HS-5 (cell line): ENCODE measurements at places on chromosomes 13 and 19.

- no peak for DNase-seq
These were observed 16.9 kb downstream of the FAM187B start for GRCh38 chr19:35211545-35212230.

GRCh38 chr13:106927421-106927820 is 359.5 kb upstream of the ARGLU1 start:
- no peak for DNase-seq

- DNase-seq, result no peak
These were observed 66.9 kb upstream of the DIAPH3 start for GRCh38 chr13:60230593-60230992.

DNA sequence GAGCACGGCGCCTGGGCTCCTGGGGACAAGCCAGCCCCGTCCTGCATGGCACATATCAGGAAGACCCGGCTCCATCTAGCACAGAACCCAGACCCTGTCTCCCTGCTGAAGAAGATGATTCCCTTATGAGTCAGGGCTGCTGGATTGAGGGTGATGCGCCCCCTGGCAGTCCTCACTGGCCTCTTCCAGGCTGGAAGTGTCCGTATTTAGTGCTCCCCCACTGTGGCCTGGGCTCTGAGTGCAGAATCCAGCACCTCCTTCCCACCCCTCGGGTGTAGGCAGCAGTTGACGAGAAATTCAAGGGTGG is 14.9 kb downstream of the COMP start:
- peak; percentile 29 for DNase-seq

GRCh38 chr19:38975214-38975860 is at the start of gene FBXO17:
TSS of gene FBXO17 (minus strand) at chr19:38975742. CDS start at chr19:38950319, 25,423 bp downstream.
- DNase-seq, result no peak

DNA sequence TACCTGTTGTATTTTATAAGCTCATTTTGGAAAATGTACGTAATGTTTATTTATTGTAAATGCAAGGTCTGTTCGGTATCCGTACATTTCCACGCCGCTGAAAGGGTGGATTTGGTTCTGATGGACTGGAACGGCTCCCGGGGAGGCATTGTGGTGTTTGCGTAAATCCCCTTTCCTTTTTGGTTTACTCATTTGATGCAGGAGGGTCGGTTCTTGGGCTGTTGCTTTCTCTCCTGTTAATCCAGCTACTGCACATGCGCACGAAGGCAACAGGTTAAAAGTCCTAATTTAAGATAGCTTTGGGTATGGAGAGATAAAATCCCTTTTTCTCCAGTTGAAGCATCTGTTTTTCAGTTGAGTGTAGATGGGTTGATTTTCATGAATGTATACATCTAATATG is 224.4 kb downstream of the TM9SF2 start:
- DNase-seq, result no peak

GRCh38 chr13:97394542-97394941 is 39.4 kb upstream of the RAP2A start:
- no peak for DNase-seq

GRCh38 chr19:36420961-36421748 is 2.7 kb upstream of the ZFP82 start:
- no peak for DNase-seq

DNA sequence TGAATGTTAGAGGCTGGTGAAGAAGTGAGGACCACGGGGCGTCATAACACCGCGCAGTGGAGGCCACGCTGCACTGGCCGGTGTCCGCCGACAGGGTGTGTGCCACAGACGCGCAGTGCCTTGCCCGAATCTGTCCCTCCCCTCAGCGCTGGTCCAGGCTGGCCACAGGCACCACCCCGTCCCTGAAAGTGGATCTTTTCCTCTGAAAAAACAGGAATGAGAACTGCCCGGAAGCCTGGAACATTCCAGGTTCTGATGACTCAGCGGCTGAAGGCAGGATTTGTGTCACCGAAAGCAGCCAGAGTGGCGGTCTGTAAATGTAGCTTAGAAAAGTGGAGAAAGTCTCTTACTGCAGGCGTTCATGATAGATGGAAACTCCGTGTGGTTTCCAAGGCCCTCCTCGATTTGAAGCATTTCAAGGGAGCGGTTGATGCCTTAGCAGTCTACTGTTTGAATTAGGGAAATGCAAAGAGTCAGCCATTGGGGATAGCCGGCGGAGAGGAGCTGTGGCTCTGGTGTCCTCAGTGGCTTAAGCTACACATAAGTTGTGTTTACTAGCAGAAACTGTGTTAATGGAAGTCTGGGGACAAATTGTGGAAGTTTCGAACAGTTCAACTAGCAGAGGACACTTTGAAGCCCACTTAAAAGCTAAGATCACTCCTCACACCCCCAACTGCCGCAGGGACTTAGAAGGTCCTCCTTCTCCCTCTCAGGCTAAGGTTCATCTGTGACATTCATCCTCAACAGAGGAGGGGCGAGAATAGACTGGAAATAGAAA is 70.8 kb downstream of the NUFIP1 start:
- DNase-seq, result peak; percentile 67

DNA sequence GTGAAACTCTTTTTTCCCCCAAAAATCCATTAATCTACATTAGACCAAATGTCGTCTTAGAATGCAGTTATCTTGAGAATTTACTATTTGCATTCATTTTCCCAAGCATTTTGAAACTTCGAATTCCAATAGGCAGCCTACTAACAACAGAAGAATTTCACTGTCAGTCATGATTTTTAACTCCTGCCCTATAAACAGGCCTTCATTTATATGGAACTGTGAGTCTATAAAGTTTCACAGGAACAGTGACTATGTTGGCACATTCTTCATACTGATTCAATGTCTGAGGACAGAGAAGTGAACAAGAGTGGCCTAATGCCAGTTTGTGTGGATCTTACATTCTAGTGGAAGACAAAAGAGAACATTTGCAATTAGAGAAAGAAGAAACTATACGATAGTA is 198.0 kb downstream of the PCDH17 start:
- no peak for DNase-seq

GRCh38 chr13:99995104-99995588 is 13.6 kb downstream of the ZIC2 start:
- no peak for DNase-seq

- no peak for DNase-seq
These were observed 15.1 kb upstream of the ATP11A start for GRCh38 chr13:112674412-112675365.

DNA sequence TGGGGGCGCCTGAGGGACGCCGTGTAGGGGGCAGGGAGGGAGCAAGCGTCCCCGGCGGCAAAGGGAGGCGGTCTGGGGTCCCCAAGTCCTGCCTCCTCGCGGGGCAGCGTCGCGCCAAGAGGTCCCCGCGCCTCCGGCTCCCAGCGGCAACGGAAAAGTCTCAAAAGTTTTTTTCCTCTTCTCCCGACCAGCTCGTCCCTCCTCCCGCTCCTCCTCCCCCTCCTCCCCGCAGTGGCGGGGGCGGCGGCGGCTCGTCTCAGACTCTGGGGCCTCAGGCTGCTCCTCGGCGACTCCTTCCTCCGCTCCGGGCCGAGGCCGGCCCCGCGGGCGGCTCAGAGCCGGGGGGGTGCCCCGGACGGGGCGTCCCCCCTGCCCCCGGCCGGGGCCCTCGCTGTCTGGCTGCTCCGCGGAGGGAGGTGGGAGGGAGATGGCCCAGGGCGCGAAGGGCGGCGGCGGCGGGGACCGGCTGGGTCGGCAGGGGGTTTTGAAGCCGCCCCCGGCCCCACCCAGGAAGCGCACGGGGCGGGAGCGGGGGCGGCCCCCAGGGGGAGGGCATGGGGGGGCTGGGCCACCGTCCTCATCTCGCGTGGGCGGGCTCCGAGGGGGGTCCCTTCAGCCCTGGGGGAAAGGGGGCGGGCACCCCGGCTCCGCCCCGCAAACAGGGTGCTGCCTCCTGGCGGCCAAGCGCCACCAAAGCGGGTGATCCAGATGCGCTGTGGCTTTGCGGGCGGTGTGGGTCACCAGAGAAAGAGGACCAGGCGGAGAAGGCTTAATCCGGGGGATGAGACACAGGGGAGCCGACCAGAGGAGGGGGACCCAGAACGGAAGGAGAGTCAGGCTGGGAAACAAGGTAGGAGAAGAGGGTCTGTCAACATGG is at the start of gene TGFB1:
Gene TGFB1, minus strand, starts transcription at position 457 of the 877 bp plus-strand sequence. CDS start 878 bp downstream, outside the sequence.
- no peak for DNase-seq

DNA sequence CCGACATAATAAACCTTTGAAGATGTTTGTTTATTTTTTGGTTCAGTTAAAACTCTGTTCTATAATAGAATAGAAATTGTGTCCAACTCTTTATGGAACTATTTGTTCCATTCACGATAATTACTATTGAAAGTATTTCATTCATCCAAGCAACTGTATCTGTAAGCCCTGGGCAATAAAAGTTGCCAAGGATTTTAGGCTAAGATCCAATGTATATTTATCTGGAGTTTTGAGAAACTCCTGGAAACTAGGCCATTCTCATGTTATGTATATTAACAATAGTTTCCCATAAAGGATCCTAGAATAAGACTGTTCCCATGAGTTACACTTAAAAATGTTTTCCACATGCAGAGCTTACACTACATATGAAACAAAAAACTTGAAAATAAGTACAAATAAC is 261.6 kb downstream of the SLITRK6 start:
- no peak for DNase-seq

GRCh38 chr19:54449701-54450069 is 686 bp downstream of the LENG8 start:
- no peak for DNase-seq

DNA sequence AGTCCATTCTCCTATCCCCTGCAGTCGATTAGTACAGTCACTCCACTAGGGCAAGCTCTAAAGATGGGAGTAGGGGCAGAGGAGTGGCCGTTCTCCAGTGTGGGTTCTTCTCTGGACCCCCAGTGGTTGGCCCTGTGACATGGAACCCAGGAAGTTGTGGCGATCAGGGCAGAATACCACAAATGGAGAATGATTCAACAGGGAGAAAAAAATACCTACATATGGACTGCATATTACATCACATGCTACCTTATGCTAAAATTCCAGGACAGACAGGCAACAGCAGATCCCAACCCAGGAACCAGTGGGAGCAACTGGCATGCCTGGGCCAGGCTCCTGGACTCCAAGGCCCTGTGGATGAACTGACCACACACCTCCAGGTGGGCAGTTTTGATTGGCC is 20.4 kb downstream of the POU2F2 start:
- peak; percentile 79 for DNase-seq

DNA sequence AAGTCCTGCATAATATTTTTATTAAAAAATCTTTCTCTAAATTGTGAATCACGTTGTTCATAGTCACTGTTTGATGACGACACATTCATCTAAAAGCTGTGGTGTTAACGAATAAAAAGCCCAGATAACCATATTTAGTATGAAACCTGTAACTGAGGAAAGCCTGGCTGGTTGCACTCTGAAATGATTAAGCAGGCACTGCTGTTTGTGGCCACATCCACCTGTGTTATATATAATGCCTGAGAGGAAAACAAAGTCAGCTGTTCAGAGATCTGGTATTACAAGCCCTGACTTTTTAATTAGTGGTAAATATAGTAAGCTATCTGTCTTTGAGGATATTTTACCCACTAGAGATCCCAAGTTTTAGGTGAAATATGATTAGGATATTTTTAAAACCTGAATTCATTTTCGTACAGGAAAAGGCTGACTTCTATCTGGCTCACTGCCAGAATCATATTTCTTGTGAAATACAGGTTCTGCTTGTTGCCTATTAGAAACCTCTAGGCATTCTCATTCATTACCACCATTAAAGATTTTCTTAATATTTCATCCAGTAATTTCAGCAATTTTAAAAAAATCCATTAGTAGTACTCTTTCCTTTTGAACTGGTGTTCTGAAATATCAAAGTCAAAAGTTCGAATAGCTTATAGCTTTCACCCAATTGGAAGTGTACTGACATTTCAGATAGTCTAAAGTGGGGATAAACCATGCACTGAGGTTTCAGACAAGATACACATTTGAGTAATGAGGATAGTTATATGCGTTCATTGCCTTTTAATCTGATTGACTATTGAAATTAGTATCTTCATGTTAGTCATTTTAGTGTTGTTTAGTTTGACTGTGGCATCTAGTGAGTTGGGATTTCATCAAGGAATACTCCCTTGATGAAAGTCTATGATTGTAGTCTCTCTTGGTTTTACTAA is 79.7 kb downstream of the LMO7 start:
- DNase-seq, result no peak

- DNase-seq, result no peak
These were observed 28.8 kb upstream of the SHKBP1 start for GRCh38 chr19:40547836-40548235.

GRCh38 chr19:18865973-18866799 is 29.8 kb downstream of the CERS1 start:
- no peak for DNase-seq

DNA sequence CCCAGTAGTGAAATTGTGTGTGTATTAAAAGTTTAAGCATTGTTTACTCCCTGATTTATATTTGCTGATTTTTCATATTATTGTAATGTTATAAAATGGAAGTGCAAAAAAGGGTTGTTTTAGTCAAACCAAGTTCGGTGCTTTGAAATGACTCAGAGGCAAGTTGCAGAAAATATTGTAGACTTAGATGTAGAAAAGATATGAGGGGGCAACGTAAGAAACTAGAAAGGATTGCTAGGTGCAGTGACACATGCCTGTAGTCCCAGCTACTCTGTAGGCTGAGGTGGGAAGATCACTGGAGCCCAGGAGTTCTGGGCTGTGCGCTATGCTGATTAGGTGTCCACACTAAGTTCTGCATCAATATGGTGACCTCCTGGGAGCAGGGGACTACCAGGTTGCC is 16.1 kb upstream of the LPAR6 start:
- DNase-seq, result no peak

- no peak for DNase-seq
These were observed 6.6 kb upstream of the OR10H2 start for GRCh38 chr19:15721268-15721667.

DNA sequence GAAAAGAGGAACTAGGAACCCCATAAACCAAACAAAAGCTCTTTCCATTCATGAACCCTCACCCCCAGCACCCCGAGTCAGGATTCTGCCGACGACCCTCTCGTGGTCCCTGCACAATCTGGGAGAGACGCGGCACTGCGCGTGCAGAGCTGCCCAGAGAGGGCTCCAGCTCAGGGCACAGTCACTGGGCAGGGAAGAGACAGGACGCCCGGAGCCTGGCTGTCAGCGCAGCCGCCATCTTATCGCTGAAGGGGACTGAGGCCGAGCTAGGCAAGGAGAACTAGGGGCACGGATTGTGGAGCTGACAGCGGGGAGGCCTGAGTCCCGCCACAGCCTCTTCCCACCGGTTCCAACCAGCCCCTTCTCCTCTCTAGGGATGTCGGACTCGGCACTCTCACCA is 349 bp downstream of the ZNF98 start:
- no peak for DNase-seq

- DNase-seq, result no peak
These were observed 10.7 kb upstream of the GRTP1 start for GRCh38 chr13:113374511-113375175.

GRCh38 chr19:29283366-29283765 is 70.4 kb upstream of the UQCRFS1 start:
- no peak for DNase-seq
